LoVo (cell line): ENCODE measurements at places on chromosomes 2 and 18.
A peak's percentile ranks its signal among the peaks of the same experiment; 100 is the strongest.

GRCh38 chr2:213086050-213086449 is 65.4 kb downstream of the IKZF2 start:
- DNase-seq = no peak

- DNase-seq = no peak
These were observed 3.3 kb downstream of the MYCN start for GRCh38 chr2:15943378-15944280.

- no peak for DNase-seq
These were observed 125.6 kb upstream of the RPRM start for GRCh38 chr2:153604133-153604532.

DNA sequence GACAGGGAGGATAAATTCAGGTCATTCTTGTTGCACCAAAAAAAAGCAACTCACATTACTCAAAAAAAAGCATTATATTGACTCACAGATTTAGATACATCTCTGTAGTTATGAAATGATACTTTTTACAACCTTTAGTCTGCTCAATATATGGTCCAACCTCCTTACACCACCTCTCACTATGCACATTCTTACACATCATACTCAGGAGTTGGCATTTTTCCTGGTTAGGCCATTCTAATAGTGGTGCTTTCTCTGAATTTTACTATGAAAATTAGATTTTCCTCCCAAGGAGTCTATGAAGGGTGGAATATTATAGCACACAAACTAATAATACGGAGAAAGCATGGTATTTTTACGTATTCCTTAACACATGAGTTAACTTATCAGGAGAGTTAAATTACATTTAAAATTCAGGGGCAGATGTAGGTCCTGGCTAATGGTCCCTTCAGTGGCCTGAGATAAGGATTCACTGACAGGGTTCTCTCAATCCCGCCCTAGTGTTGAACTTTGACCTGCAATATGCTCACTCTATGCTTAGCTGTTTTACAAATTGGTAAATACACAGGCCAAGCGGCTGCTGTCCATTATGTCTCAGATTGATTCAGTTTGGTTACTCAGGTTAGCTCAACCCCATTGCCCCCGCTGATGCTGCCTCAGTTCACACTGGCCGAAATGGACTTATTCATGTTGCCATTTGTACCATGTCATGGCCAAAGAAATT is 153.6 kb downstream of the NCKAP5 start:
- no peak for DNase-seq

DNA sequence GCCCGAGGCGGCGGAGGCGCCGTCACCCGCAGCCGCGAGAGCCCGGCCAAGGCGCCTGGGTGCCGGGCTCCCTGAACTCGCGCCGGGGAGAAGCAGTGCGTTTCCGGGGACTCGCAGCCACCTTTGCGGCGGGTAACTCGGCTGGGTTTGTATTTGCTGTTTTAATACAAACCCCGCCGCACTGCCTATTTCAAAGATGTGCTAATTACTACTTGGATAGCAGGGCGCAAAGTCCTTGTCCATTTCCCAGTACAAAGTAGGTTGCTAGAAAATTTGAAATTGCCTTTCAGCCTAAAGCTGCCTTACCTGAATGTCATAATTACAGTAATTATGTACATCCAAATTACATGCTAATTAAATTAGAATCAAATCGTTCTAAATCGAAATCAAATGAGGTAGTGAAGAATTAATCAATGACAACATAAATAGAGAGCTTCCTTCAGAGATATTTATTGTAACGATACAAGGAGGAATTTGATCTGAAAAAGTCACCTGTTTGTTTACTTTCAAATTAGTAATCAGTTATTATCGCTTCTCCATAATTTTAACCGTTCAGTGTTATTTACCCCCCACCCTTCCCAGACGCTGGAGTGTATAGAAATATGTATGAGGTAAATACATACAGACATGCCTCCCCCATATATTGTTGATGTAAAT is 8.1 kb downstream of the SP9 start:
- DNase-seq = no peak

- DNase-seq = no peak
These were observed 135.5 kb downstream of the RND3 start for GRCh38 chr2:150351922-150352321.

DNA sequence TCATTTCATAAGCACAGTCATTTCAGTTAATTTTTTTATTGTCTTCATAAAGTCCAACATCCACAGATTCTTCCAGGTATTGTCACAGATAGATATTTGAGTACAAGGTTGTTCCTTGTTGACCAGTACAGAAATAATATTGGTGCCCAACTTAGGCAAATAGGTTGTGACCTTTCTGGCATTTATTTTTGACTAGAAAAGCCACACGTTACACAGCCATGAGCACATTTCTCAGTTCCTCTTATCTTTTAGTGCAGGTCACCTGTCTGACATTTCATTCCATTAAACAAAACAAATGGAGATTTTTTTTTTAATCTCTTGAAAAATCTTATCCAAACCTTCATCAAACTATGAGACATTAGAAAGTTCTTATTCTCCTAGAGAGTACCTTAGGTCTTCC is 428.8 kb downstream of the ZNF521 start:
- no peak for DNase-seq

GRCh38 chr2:223786943-223787342 is 50.4 kb downstream of the AP1S3 start:
- DNase-seq = no peak

DNA sequence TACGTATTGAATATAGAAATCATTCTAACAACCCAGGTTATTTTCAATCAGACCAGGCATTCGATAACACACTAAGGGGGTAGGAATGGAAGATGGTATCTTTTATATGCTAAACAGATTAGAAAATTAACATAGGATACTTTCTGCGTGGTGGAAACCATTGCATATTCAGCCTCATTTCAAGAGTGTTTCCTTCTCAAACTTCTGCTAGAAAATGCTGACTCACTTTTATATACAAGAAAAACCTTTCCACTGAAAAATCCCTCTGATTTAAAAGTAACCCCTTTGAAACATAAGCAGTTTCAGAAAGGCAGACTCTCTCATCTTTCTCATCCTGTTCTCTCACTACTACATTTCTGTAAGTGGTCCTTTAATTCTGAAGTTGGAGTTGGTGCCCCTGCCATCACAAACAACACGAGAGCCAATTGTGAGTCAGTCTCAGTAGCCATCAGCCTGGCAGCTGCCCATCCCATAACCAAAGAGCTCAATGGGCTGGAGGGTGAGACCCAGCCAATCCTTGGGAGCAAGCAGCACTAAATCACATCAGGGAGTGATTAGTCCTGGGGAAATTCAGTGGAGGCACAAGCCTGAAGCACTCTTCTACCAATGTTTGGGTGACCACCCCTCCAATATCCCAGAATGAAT is 343.1 kb downstream of the CELF4 start:
- DNase-seq = no peak

DNA sequence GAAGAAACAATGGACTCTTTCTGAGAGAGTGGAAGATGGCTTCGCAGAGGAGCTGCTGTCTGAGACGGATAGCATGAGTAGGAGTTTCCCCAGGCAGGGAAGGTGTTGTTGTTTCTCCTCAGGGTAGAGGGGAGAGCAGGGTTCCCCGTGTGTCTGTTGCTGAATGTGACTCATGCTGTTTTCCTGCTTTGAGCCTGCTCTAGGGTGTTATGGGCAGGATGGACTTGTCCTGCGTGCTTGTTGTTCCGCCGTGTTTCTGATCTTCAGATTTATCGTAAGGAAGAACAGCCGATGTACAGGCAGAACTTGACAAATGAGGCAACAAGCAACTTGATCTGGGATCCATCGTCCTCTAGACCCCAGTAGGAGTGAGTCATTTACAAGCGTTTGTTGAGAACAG is 19.7 kb upstream of the MYCN start:
- DNase-seq = no peak

GRCh38 chr2:227608561-227609338 is 5.9 kb downstream of the SCYGR3 start:
- DNase-seq = no peak

DNA sequence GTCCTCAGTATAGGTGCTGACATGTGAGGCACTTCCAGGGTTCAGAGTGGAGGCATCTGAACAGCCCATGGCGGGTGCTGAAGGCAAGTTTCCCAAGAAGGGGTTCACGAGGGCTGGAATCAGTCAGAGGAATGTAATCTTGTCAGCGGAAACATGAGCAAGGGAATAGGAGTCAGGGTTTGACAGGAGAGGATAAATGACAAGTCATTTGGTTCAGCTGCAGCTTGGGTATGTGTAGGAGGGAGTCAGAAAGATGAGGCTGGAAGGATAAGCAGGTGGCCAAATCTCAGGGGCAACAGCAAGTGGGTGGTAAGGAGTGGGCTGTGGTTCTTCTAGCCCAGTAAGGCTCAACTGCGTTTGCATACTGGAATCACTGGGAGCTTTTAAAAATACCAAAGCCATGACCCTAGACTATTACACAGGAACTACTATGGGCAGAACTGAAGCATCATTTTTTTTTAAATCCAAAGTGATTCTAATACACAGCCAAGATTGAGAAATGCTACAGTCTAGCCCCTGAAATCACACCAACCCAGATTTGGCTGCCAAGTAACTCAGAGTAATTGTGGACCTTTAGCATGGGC is 41.8 kb upstream of the NAB1 start:
- DNase-seq = peak; percentile 55

DNA sequence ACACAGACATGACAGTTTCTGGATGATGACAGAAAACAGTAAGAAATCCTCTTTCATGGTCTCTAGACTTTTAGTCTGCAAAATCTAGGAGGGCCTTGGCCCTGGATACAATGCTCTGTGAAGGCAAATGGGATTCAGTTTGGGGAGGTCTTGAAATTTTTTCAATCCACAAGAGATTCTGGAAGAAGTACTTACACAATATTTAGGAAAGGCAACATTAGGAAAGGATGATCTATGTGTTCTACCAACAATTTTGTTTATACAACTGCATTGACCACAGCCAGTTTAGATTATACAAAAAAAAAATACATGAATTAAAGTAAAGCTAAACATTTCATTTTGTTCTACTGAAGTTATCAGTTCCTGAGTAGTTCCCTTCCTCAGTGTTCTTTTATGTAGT is 208.0 kb downstream of the SRBD1 start:
- DNase-seq = no peak

- DNase-seq = no peak
These were observed 4.4 kb downstream of the CHPF start for GRCh38 chr2:219538956-219539788.

- DNase-seq = no peak
These were observed 7.5 kb downstream of the NRP2 start for GRCh38 chr2:205689820-205690219.

DNA sequence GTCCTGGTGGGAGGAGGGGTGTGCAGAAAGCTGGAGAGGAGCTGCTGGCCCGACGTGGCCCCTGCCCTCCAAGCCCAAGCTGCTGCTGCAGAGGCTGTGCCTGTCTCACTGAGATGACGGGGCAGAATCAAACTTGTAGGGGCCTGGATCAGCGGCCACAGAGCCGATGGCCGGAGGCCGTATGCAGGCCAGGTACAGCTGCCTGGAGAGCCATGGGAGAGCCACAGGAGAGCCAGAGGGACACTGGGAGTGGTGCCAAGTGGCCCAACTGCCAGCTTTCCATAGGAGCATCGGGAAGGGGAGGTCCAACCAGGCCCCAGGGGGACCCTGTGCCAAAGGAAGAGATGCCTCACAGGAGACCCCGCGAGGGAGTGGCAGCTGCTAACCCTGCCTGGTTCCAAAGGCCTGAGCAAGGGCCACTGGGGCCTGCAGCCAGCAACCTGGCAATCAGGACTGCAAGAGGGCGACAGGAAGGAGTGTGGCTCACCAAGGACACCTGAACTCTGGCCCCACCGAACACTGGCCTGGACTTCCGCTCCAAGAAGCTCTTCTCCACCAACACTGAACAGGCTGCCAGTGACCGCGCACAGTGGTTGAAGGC is 70.7 kb downstream of the HDAC4 start:
- DNase-seq = no peak

DNA sequence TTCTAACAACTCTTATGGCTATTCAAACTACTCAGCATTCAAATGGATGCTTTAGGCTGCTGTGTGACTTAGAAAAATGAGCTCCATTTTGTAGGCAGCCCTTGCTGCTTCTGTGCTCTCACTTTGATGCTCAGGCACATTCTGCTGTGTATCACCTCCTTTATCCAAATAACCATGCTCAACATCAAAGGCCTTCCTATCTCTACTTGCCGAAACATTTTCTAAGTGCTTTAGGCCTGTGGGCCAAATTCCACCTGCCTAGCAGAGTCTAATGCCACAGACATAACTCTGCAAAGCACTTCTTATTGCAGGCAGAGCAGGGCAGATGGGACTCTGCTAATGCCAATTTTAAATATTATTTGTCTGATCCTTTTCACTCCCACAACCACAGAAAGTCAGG is 397.4 kb downstream of the RND3 start:
- no peak for DNase-seq

- DNase-seq = no peak
These were observed 4.2 kb upstream of the ERFE start for GRCh38 chr2:238154570-238154969.

- DNase-seq = no peak
These were observed 58.7 kb downstream of the ASXL2 start for GRCh38 chr2:25819597-25820039.

GRCh38 chr2:224893848-224894247 is 148.4 kb downstream of the DOCK10 start:
- no peak for DNase-seq

- DNase-seq = no peak
These were observed 54.3 kb upstream of the HK2 start for GRCh38 chr2:74779587-74780135.

DNA sequence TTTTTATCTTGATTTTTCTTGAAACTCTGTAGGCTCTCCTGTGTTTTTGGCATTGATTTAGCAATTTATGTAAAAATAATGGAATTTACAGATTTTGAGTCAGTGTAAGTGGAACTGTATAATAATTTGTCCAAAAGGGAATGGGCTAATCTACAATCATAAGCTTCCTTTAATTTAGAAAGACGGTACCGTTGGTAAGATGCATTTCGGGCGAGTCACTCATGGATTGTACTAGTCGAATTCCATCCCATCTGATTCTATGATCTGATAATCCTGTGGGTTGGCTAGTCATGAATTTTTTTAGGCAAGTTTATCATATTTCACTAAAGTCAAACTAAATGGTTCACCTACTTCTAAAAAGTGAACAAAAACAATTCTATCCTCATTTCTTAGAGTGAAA is 133.4 kb downstream of the ZNF407 start:
- no peak for DNase-seq

GRCh38 chr2:233436691-233437438 is 82.6 kb downstream of the DGKD start:
- no peak for DNase-seq

DNA sequence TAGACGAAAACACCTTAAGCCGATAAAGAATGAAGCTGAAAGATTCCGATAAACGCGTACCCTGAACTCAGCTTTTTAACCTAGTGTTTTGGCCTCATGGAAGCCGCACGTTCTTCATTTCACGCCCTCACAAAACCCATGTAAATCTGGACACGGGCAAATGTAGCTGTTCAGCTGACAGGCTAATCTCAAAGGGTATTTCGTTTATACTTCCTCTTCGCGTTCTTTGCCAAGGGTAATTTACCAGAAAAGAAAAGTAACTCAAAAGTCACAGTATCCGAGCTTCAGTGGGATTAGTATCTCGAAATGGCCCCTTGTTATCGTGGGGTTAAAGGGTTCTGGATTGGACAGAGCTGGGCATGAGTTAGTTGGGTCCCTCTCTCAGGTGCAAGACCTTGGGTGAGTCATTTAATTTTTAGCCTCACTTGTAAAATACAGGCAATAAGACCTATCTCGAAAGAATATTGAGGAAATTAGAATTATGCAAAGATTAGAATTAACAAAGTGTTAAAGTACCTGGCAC is 22.0 kb upstream of the STPG4 start:
- no peak for DNase-seq
